ENCODE measurements at places on chromosomes 2 and 18. TPM values are rescaled to one million over a fixed set of nuclear protein-coding genes. Genes with fewer than 3 reads are reported as not detected.

GRCh38 chr2:157672129-157672528 lies 43.5 kb upstream of the ACVR1C start:
- DNase-seq = no peak

DNA sequence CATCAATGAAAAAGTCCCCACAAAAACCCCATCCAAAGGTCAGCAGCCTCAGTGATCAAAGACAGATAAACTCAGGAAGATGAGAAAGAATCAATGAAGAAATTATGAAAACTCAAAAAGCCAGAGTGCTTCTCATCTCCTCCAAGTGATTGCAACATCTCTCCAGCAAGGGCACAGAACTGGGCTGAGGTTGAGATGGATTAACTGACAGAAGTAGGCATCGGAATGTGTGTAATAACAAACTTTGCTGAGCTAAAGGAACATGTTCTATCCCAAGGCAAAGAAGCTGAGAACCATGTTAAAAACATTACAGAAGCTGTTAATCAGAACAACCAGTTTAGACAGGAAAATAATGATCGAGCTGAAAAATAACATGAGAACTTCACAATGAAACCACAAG lies 442.8 kb upstream of the SYT4 start:
- DNase-seq = no peak

DNA sequence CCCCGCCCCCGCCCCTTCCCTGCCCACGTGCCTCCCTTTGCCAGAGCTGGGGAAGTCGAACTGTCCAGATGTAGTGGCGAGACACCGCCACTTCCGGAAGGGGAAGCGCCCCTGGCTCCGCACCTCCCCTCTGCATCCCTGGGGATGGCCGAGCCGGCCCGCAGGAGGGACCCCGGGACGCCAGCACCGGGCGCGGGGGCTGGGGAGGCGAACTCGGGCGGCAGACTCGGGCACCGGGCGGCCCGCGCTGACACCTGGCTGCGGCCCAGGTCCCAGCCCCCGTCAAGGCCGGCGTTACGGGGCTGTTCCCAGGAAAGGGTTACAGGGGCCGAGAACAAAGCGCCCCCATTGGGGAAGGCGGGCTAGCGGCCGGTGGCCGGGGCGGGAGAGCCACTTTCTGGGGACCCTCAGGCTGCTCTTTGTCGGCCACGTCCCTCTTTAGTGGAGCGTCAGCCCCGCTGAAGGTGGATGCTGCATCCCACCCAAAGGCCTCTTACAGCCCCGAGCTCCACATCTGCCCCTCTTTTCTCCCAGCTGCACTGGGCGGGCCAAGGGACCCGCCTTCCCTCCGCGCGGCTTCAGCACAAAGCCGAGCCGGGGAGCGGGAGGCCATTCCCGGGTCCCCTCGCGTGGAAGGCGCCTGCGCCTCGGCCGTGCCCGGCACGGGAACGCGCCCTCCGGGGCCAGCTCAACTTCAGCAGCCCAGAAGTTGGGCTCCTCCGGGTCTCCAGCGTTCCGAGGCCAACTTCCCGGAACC lies 1.3 kb downstream of the SDC1 start:
- DNase-seq = no peak

GRCh38 chr2:29164091-29164846 lies 49.1 kb downstream of the CLIP4 start:
- DNase-seq = no peak

COL3A1 gene
- total RNA-seq = 0.79 TPM
